ENCODE measurements at places on chromosomes 4 and X. TPM values are rescaled to one million over a fixed set of nuclear protein-coding genes. Genes with fewer than 3 reads are reported as not detected.

IL13RA1 gene
- 55.8 TPM for total RNA-seq

OTUD6A gene
- not detected for total RNA-seq

DNA sequence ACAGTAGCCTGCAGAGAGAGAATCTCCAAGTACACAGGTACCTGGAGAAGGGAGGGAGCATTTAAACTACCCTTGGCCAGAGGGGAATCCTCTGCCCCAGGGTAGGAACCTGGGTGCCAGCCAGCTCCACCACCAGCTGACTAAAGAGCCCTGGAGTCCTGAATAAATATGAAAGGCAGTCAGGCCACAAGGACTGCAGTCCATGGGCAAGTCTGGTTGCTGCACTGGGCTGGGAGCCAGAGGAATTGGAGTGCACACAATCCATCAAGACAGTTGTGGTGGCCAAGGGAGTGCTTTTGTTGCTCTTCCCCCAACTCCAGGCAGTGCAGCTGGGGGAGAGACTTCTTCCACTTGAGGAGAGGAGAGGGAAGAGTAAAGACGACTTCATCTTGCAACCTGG, 172.5 kb downstream of the HNRNPD start:
- peak; percentile 2 for DNase-seq

DNA sequence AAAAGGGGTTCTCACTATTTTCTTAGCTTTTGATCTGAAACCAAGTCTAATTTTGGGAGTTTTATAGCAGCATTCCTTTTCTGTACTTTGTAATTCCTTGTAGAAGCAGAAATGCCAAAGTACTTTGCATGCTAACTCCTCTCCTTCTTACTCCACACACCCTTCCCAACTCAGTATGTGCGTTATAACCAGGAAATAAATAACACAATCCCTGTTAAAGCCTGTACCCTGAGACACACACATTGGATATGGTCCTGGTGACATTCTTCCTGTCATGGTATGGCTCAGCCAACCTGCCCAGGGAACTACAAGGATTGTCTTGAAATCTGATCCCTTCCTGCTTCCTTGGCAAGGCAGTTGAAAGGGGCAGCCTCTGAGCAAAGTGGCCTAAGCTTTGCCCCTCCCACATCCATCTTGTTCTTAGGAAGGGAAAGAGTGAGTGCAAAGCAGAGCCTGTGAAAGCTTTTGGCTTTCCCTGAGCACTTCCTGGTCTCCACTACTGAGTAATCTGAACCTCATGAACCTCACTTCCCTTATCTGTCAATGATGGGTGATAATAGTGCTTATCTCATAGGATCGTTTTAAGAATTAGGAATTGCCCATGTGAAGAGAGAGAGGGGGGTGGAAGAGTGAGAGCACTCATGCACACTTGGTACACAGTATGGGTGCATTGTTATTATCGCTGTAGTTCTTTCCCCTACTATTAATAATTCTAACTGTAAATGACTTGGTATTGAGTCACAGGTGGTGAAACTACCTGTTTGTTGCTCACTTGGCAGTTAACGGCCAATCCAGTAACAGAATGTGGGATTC, 109.3 kb downstream of the AFF2 start:
- no peak for DNase-seq

GRCh38 chrX:130529531-130529930, 127.7 kb downstream of the RBMX2 start:
- DNase-seq, result peak; percentile 4

GRCh38 chr4:75434105-75434504, 80.1 kb downstream of the RCHY1 start:
- DNase-seq, result no peak

DNA sequence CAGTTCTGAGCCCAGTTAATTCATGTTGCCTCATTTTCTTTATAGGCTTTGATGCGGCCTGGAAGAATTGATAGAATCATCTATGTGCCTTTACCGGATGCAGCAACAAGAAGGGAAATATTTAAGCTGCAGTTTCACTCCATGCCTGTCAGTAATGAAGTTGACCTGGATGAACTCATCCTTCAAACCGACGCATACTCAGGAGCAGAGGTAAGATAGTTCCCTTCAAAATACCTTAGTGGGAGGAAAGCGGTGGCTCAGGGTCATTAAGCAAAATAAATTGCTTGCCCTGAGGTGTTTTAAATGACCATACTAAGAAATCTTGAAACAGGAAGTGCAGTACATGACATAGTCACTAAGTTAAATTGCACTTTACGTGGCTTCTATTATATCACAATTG, 140.6 kb upstream of the SPRY1 start:
- DNase-seq, result no peak
